ENCODE measurements at places on chromosomes 13 and 19.

GRCh38 chr13:34364633-34365032 is 546.7 kb downstream of the RFC3 start:
- DNase-seq, result no peak

DNA sequence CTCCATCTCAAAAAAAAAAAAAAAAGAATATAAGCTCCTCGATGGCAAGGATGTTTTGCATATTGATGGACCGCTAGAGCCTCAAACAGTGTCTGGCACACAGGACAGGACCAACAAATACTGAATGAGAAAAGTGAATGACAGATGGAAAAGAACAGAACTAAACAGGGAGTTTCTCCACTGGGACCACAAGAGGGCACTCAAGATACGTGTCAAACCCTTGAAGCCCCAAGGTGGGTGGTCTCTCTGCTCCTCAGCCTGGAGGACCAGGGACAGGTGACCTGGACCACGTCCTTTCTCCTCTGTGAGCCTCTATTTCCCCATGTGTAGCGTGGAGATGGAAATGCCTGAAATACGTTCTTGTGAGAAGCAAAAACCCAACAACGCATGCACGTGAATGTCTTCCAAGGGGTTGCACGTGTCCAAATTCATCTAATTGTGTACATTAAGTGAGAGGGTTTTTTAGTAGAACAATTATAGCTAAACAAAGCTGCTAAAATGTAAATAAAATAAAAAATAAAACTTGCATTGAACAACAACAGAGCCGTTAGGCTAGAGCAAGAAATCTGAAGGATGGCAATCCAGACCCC is 5.7 kb upstream of the CDC42EP5 start:
- no peak for DNase-seq

DNA sequence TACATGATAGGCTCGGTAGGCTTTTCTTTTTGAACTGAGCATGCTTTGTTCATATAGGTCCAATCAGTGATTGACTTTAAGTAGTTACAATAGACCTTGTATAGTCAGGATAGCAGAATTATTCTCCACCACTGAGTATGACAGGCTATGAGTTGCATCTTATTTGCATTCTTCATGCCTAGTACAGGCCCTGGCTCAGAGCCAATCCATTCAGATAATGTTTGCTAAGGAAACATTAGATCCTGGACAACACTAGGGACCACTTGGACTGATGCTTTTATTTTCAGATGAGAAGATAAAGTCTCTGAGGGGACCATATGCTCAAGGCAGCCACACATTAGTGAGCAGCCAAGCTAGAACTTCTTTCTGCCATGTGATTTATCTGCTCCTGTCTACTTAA is 133.9 kb downstream of the KL start:
- peak; percentile 21 for DNase-seq

DNA sequence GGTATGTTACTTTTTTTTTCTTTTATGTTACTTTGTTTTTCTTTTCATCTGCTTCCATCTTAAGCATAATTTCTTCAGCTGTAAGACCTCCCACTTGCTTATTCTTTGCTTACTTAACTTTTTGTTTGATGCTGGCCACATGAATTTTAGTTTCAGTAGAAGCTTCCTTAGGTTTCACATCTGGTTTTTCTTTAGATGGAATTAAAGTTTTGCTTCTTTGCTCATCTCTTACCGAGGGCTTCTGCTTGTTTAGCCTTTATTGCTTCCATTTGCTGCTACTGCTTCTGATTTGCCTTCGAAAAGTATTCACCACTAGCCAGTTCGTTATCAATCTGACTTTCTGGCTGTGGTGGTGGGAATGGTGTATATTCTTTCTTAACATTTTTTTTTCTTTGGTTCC is 90.9 kb downstream of the GJA3 start:
- no peak for DNase-seq

DNA sequence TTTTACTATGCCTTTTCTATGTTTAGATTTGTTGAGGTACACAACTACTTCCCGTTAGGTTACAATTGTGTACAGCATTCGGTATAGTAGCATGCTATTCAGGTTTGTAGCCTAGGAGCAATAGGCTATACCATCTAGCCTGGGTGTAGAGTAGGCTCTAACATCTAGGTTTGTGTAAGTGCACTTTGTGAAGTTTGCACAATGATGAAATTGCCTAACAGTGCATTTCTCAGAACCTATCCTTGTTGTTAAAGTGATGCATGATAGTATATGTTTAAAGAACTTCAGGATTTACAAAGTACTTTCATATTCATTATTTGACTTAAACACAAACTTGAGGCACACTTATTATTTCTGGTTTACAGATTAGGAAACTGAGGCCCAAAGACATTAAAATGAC is 11.5 kb upstream of the SERPINE3 start:
- no peak for DNase-seq

DNA sequence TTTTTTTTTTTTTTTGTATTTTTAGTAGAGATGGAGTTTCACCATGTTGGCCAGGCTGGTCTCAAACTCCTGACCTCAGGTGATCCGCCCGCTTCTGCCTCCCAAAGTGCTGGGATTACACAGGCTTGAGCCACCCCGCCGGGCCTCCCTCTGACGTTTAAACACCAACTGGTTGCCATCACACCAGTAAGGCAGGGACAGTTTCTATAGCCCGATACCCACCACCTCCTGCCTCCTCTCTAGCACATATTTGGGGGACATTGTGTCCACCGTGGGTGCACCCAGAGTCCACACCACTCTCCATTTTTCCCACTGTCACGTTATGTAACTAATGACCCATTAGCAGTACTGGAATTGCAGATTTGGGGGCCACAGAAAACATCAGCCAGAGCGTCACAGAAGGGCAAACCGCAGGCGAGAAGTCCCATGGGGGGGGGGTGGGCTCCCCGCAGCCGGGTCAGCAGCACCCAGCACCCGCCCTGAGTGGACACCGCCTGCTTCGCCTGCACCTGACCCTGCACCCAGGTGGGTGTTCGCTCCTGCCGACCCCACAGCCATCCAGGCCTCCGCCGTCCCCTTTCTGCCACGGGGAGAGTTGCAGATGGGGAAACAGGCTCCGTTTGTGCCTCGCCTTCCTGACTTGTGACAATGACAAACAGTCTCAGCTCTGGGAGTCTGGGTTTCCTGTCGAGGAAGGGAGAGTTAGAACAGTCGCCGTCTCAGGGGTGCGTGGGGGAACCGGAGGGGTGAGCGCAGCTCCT is 3.6 kb downstream of the ONECUT3 start:
- DNase-seq, result no peak

- DNase-seq, result no peak
Measured at GRCh38 chr13:47005756-47006414, 109.0 kb upstream of the HTR2A start.

DNA sequence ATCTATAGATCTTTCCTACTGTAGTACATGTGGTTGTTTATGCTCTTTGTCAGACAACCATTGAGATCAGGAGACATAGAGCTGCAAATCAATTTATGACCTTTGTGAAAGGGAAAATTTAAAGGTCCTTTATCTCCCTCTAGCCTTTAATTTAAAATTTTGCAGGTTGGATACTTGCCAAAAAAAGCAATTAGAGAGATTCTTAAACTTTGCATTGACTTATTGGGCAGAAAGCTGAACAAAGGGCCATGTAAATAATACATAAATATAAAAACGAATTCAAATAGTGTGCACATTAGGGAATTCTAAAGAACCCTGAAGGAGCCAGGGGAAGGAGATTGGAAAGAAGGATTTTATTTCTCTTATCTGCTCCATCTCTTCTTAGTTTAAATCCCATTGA is 22.0 kb upstream of the RB1 start:
- DNase-seq, result no peak
